ENCODE measurements at places on chromosomes 5 and 9.

GRCh38 chr9:133714606-133715294 is 23.4 kb downstream of the SARDH start:
- peak; percentile 47 for DNase-seq

- peak; percentile 73 for DNase-seq
Observed at GRCh38 chr5:179230061-179230461, 115.2 kb downstream of the ADAMTS2 start.

DNA sequence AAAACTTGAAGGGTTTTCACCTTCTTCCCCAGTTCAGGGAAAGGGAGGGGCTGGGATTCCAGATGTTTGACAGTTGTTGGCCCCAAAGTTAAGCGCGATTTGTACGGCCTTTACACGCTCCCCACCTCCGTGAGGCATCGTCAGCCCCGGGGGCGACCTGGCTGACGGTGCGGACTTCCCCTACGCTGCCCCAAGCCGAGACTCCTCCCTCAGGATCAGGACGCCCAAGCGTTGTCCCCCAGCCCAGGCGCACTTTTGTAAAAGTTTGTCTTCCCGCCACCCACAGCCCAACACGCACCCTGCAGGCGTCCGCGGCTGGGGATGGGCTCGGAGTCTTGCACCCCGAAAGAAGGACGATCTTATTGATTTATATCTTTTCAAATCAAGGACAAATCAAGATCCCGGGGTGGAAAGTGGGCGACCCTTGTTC is 713 bp downstream of the MOB3B start:
- no peak for DNase-seq

DNA sequence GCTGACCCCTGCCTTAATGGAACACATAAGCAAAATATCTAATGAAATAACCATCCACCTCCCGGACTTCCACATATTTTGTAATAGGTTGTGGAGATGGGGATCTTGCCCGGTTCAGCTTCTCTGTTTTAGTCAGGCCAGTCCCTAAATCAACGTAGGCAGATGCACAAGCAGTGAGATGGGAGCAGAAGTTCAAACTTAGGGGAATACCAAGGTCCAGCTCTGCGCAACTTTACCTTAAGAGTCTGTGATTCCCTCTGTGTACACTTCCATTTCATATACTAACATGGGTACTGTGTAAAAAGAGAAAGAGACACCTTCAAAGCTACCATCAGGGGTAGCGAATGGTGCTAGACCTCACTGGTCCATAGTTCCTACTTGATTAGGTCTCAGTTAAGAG is 110.9 kb downstream of the NTRK2 start:
- DNase-seq = no peak

GRCh38 chr5:176538989-176539384 is 1.8 kb upstream of the RNF44 start:
- DNase-seq = no peak

- DNase-seq = no peak
Observed at GRCh38 chr5:1058083-1058945, 49.7 kb downstream of the NKD2 start.

DNA sequence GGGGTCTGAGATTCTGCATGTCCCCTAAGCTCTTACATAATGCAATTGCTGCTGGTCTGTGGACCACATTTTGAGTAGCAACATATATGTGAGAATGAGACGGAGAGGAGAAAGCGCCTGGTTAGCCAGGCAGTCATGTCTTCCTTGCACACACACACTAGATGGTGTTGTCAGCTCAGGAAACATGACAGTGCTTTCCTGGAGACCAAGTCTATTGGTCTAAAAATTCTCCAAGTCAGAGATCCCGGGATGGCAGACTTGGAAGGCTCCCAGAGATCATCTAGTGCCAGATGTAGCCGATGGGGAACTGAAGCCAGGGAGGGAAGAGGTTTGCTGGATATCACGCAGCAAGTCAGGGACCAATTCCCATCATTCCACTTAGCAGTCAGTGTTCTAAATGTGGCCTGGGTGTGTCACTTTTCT is 53.4 kb downstream of the GALNT12 start:
- DNase-seq = no peak

DNA sequence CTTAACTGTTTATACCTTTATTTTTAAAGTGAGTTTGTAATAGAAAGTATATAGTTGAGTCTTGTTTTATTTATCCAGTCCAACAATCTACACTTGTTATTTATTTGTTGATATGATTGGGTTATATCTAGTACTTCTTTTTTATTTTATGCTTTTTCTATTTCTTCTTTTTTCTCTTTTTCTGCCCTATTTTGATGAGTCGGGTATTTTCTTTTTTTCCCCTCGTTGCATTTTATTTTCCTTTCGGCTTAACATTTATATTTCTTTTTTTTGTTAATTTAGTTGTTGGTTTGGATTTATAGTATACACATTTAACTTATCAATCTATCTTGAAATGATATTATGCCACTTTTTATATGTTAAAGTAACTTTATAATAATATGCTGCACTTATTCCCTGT is 111.7 kb upstream of the IZUMO3 start:
- DNase-seq = no peak

GRCh38 chr5:95729115-95730010 is 1.8 kb upstream of the RHOBTB3 start:
- no peak for DNase-seq
